ENCODE measurements at places on chromosomes 3 and 15.
A peak's percentile ranks its signal among the peaks of the same experiment; 100 is the strongest.

DNA sequence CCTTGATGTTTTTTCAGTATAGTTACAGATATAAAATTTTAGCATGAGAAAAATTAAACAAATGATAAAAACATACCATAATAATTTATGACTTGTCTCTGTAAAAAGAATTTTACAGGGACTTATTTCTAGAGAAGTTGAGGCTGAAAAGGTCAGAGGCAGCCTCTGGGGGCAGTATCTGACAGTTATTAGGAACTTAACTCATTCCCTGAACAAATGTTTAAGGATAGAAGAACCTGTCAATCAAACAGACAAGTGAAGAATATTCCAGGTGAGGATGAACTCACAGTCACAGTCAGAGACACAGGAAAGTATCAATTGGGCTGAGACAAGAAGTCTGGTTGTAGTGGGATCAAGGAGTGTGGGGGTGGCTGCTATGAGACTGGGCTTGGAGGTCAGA is 7.3 kb downstream of the MYLK start:
- no peak for DNase-seq

DNA sequence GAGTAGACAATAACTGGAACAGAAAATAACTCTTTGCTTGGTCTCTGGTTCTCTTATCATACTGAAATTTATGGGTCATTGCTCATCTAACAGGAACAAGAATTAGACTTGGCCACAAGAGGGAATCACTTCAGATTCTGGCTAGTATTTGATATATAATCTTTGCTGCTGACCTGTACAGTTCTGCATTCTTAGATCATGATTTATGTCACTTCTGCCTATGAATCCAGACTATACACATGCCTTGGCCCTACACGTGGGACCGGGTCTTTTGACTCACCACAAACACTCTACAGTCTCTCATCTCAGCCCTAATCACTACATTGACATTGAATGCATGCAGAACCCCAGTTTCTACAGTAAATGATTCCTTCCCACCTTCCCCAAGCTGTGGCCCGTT is 162.5 kb upstream of the SOX2 start:
- DNase-seq, result no peak

- no peak for DNase-seq
Measured at GRCh38 chr3:15572138-15572537, 29.2 kb downstream of the HACL1 start.

GRCh38 chr15:92681141-92681631 is 25.6 kb upstream of the FAM174B start:
- no peak for DNase-seq

DNA sequence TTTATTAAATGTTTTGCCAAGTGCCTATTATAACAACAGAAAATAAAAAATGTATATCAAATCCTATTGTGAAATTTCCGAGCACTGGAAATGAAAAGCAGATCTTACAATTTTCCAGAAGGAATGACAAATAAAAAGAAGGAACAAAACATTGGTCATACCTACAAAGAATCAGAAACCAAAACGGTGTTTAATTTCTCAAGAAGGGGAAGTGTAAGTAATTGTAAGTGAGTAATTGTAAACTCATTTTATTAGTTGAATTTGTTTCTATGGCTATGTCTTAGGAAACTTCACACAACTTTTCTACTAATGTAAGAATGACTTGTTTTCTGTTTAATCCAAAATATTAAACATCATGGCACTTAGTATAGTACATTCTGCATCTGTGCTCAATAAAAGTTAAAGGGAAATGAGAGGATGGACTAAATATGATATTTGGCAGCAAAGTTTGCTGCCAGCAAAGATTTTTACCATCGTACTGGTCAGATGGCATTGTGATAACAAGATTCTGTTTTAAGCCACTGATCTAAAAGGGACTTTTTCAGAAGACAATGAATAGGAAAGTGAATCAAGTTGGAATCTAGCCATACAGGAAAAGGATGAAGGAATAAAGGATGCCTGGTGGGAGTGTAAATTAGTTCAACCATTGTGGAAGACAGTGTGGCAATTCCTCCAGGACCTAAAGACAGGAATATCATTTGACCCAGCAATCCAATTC is 232.4 kb downstream of the NFKBIZ start:
- no peak for DNase-seq

DNA sequence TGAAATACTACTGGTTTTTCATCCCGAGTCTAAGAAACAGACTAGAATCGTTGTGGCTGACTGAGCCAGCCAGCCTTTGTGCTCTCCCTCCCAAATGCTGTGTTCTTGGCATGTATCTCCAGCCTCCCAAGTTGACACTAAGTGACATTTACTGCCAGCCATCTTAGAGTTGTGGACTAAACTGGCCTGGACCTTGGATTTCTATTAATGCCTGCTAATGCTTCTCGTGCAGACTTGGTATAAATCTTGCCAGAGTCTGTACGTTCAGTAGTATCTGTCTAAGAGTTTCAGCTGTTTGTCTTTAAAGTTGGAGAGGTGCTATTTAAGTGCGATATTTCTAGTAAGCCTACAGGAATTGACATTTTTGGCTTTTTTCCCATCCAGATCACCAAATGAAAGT is 166.6 kb upstream of the BHLHE40 start:
- DNase-seq, result no peak

- DNase-seq, result peak; percentile 79
Measured at GRCh38 chr3:167740961-167741587, 5.6 kb downstream of the SERPINI1 start.

- DNase-seq, result no peak
Measured at GRCh38 chr3:195186041-195186709, 84.8 kb downstream of the XXYLT1 start.

- DNase-seq, result peak; percentile 21
Measured at GRCh38 chr3:197076415-197076814, 46.8 kb upstream of the MELTF start.

DNA sequence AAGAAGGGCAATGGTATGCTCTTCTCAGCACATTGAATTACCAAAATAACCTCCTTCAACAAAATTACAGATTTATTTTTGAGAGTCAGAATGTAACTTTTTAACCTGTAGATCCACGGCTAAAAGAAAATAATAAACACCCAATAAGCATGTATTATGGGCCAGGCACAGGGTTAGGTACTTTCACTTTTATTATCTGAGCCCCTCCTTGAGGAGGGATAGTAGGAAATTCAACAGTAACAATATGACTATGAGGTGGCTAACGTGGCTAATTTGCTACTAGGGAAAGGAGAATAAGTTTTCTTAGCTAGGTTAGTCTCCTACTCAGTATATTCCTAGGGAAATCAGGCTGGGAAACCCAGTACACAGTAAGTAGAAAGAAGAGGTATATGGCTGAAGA is 306.9 kb downstream of the GAP43 start:
- no peak for DNase-seq

GRCh38 chr3:42853056-42853455 is 22.6 kb downstream of the CYP8B1 start:
- no peak for DNase-seq

- DNase-seq, result no peak
Measured at GRCh38 chr3:106765342-106765741, 611.9 kb upstream of the CCDC54 start.

GRCh38 chr15:54810496-54810895 is 386.2 kb downstream of the RSL24D1 start:
- DNase-seq, result no peak

GRCh38 chr15:84892786-84893307 is 8.4 kb downstream of the SLC28A1 start:
- DNase-seq, result no peak

GRCh38 chr3:189368384-189368783 is 196.6 kb downstream of the TPRG1 start:
- no peak for DNase-seq

DNA sequence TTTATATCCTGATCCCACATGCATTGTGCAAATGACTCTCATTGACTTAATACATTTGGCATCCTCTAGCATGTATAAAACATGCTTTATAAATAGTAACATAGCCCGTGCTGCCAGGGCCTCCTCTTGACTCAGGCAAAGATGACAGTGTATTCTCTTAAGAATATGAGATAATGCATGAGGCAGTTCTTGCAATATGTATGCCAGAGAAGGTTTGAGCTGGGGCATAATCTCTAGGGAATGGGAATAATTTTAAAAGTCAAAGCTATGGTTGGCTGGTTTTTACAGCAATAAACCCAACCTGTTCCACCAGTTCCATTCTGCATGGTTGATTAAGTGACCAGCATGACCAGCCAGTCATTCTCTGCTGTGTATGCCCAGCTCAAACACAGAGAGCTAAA is 179.0 kb upstream of the PFN2 start:
- no peak for DNase-seq

DNA sequence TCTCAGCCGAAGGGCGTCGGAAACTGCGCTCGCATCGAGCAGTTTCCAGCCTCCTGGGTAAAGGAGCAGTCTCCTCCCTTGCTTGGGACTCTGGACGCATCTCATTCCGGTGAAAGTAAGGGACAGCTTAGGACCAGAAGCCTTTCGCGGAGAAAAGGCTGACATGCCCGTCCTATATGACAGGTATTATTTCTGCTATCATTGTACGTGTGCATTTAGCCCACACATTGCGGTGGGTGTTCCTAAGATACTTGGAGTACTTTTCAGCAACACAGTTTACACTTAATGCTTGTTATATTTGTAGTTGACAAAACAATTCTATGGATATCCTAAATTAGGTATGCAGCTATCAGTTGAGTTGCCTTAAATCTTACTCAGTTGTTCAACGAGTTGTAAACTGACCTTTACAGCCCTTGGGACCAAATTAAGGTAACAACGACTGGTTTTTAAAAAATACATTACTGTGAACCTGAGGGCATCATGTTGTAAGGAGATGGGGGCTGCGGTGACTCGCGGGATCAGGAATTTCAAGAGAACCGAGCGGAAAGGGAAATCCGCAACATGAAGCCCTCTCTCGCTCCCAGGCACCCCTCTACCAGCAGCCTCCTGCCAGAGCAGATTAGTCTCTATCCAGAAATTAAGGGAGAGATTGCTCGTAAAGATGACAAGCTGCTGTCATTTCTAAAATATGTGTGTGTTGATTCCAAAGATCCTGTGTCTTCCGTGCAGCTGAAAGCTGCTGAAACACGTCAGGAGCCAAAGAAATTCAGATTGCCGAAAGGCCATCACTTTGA is 632 bp upstream of the COPS2 start:
- no peak for DNase-seq

Data from globus pallidus (tissue), 1 donor.